B cell (primary cell): ENCODE measurements at places on chromosomes 16 and 17. TPM values are rescaled to one million over a fixed set of nuclear protein-coding genes. Genes with fewer than 3 reads are reported as not detected.

- DNase-seq: no peak
Measured at GRCh38 chr16:87556941-87557459, 45.3 kb upstream of the JPH3 start.

GRCh38 chr16:85778873-85779272 is 20.5 kb downstream of the EMC8 start:
- DNase-seq: no peak

DNA sequence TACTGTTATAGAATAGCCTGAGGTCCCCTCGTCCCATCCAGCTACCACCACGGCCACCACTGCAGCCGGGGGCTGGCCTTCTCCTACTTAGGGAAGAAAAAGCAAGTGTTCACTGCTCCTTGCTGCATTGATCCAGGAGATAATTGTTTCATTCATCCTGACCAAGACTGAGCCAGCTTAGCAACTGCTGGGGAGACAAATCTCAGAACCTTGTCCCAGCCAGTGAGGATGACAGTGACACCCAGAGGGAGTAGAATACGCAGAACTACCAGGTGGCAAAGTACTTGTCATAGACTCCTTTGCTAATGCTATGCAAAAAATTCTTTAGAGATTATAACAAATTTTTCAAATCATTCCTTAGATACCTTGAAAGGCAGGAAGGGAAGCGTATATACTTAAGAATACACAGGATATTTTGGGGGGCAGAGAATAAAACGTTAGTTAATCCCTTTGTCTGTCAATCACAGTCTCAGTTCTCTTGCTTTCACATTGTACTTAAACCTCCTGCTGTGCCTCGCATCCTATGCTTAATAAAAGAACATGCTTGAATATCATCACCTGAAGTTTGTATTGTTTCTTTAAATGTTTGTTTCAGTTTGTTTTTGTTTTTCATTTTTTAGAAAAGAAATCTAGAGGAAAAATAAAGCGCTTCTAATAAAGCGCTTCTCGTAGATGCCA is 388.3 kb downstream of the MAF start:
- no peak for DNase-seq

RPL23 gene
- total RNA-seq: 1,692 and 1,753 TPM in 2 replicates

GNG13 gene
- not detected in 2 replicates for total RNA-seq

TPSD1 gene
- not detected in 2 replicates for total RNA-seq

ZP2 gene
- not detected in 2 replicates for total RNA-seq

HBA1 gene
- total RNA-seq: 261 and 283 TPM in 2 replicates

ACLY gene
- total RNA-seq: 85.3 and 91.5 TPM in 2 replicates
